AG04449 (cell line): ENCODE measurements at places on chromosomes 2 and 18.
A peak's percentile ranks its signal among the peaks of the same experiment; 100 is the strongest.

DNA sequence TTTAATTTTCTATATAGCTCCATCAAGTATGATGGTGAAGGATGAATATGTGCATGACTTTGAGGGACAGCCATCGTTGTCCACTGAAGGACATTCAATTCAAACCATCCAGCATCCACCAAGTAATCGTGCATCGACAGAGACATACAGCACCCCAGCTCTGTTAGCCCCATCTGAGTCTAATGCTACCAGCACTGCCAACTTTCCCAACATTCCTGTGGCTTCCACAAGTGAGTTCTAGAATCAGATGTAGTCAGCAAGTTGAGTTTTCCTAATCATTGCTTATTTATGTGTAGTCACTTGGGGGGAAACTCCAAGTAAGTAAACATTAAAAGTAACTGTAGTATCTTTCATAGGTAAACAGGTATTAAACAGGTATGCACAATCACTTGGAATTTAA, 24.8 kb downstream of the SMAD4 start:
- DNase-seq, result no peak

DNA sequence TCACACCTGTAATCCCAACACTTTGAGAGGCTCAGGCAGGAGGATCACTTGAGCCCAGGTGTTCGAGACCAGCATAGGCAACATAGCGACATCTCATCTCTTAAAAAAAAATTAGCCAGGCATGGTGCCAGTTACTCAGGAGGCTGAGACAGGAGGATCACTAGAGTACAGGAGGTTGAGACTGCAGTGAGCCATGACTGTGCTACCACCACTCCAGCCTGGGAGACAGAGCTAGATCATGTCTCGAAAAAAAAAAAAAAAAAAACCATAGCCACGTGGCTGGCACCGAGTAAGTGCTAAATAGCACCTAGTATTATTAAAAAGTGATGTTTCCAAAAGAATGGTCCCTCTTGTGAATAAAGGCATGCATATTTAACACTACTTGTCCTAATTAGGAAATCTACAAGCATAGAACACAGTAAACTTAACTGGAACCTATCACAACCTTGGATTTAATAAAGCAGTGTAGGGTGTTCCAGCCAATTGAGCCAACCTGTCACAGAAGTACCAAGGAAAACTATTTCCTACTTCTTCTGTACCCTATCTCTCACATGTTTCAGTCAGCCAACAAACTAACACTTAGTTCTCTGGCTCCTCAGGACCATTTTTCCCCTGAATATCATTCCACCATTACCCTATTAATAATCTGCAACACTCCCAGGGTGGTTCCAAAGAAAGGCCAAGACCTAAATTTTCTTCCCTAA, 8.8 kb downstream of the RAB1A start:
- no peak for DNase-seq

DNA sequence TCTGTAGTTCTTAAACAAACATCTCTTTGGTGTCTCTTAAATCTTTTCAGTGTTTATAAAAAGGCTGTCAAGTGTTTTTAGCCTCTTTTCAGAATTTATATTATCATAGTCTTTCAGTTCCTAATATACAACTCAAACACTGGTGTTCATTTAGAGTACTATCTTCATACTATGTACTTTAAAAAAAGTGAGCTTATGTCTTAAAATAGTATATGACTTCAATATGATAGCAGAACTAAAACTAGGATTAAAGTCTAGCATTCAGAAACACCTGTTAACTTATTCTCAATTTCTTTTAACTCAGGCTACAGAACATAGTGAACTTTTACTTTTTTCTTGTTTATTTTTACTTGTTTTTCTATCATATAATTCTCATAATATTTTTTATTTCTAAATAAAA, 14.7 kb upstream of the IKZF2 start:
- no peak for DNase-seq

DNA sequence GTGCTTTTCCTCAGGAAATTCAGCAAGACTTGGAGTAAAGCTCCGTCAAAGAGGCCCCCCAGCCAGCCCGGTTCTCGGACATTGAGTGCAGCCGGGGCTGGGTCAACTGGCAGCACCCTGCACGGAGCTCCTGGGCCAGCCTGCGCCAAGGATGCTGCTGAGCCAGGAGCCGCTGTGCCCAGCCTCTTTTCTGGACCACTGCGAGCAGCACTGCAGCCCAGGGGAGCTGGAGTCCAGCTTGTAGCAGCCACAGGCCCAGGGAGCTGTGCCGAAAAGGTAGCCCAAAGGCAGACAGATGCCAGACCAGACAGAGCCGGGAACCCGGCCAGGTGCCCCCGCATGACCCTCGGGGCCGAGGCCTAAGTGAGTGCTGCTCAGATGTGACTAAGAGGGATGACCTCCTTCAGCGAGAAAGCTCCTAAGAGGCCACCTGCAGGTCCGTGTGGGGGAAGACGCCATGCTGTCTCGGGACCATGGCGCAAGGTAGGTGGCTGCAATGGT, 7.3 kb downstream of the CLHC1 start:
- no peak for DNase-seq

DNA sequence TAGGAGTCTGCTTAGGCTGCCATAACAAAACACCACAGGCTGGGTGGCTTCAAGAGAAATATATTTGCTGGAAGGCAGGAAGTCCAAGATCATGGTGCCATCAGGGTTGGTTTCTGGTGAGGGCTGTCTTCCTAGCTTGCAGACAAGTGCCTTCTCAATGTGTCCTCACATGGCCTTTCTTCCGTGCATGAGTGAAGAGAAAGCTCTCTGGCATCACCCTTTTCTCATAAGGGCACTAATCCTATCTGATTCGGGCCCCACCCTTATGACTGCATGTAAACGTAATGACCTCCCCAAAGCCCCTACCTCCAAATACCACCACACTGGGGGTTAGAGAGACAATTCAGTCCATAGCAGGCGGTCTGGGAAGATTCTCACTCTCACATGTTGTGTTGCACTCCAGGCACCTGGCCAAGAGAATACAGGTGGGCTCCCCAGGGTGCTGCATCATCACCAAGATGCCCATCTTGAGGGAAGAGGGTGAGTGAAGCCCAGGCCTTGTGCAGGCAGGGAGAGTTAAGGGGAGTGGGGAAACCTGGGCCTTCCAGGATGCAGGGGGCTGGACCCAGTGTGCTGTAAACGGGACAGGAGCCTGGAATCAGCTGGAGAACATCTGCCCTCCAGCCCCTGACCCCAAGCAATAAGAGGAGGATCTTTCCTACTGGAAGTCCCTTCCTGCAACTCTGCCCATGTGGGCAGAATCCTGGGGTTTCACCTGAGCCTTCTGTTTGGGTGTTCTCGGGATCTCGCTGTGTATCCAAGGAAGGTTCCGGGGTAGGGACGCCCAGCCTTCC, 10.2 kb downstream of the CATIP start:
- no peak for DNase-seq

DNA sequence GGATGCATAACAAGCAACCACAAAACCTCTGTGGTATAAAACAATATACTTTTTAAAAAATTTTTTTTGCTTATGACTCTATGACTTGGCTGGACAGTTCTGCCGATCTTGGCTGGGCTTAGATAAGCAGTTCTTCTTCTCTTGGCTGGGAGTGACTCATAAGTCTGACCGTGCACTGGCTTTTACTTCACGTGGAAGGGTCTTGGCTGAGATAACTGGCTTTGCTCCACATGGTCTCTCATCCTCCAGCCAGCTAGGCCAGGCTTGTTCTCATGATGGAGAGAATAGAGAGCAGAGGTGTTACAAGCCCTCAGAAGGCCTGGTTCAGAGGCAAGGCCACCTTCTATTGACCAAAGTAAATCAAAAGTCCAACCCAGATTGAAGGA, 178.9 kb upstream of the SERPINE2 start:
- peak; percentile 28 for DNase-seq

DNA sequence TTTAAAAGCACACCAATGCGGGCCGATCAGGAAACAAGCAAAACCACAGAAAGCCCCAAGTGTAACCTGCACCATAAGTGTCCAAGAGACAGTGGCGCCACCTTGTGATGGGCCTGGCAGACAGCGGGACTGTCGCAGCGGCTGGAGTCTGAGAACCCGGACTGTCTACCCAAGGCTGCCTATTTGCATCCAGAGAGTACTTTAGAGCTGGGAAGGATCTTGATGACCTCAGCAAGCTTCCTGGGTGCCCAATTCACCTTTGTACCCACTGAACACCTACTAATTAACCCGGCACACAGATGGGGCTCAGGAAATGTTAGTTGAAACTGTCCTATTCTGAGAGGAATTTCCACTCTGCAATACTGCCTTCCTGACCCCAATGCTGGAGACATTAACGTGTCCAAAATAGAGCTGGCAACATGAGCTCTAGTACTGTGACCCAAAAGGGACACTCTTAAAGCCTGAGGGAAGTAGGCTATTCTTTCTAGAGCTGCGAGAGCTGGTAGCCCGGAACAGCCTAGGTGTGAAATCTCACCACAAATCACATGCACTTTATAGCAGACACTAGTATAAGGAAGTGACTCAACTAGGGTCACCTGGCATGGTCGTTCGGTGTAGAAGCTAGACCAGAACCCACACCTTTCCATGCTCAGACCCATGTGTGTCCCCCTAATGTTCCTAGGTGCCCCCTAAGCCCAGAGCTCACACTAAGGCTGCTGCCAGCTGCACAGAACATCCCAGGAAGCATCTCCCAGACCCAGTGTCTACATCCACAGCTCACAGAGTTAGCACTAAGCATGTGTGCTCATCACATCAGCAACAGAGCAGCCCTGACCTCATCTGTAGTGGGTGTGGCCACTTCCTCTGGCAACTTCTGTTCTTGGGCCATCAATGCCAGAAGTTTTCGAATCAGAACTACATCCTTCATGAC, 25.4 kb downstream of the POLR1A start:
- no peak for DNase-seq

- DNase-seq, result no peak
Observed at GRCh38 chr2:850429-850828, 100.2 kb upstream of the SNTG2 start.

- peak; percentile 33 for DNase-seq
Observed at GRCh38 chr18:76363436-76364120, 131.5 kb downstream of the ZNF516 start.
